ENCODE measurements at places on chromosomes 7 and 10. TPM values are rescaled to one million over a fixed set of nuclear protein-coding genes. Genes with fewer than 3 reads are reported as not detected.
A peak's percentile ranks its signal among the peaks of the same experiment; 100 is the strongest.

ZNF503 gene
- 14.3 TPM for total RNA-seq

DNA sequence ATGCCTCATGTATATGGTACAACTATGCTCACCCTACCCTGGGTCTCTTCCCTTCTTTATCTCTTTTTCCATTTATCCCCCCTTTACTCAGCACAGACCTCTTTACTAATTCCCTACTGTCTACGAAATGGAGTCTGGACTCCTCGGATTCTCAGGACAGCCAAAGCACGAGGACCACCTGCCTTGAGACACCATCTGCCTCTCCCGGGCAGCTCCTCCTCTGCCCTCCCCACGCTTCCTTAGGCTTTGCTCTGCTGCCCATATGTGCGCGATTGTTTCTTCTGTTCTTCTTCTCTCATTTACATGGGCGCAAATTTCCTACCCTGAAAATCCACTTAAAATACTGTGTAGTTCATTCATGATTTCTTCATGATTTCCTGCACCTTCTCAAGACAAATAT, 62.7 kb upstream of the STK17A start:
- no peak for DNase-seq

- DNase-seq, result peak; percentile 49
Measured at GRCh38 chr7:150755473-150756099, 18.4 kb downstream of the GIMAP5 start.

DNA sequence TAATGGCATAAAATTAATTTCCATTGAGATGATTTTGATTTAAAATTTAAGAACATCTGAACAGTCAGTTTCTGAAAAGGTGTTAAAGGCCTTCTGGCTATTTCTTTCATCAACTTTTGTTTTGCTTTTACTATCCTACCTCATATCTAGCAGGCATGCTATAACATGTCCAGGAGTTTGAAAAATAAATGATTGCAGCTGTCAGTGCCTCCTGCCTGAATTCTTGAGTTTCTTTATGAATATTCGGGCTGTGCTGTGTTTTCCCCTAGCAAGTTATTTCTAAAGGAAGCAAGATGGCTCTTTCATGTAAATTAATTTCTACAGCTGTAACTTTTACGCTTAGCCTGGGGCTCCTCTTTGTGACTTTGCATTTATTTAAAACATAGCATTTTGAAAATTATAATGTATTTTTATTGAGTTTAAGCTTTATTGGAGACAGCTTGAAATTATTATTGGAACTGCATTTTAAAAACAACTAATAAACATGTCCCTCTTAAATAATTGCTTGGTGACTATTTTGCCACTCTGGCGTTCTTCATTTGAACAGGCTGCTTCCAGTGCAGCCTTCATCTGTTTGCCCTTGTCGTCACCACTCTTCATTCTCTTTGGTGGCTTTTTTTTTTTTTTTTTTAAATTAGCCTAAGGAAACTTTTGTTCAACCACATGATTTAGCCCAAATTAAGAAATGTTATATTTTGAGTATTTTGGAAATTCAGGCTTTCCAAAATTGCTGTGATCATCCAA, 1083.4 kb upstream of the LRRN3 start:
- DNase-seq, result no peak

DNA sequence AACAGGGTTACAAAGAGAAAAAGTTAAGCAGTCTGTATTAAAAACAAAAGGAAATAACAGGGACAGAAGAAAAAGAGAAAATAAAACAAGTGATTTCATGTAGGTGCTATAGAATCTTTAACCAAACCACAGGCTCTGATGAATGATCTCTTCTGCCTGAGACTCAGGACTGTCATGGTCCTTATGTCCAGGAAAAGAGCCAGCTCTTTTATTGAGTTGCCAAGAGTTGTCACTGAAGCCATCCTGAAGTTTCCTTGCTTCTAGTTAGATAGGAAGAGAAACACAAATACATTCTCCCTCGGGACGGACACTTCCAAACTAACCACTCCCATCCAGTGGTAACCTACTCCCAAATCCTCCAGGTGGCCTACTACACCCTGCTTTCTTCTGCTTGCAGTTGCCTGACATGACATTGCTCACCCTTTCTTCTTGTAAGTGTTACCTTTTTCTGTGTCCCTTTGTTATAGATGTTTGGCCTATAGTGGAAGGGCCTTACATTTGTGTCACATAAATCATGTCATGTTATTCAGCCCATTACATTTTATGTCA, 346.7 kb downstream of the NRG3 start:
- no peak for DNase-seq

GRCh38 chr7:101923602-101923985, 106.2 kb downstream of the CUX1 start:
- no peak for DNase-seq

DNA sequence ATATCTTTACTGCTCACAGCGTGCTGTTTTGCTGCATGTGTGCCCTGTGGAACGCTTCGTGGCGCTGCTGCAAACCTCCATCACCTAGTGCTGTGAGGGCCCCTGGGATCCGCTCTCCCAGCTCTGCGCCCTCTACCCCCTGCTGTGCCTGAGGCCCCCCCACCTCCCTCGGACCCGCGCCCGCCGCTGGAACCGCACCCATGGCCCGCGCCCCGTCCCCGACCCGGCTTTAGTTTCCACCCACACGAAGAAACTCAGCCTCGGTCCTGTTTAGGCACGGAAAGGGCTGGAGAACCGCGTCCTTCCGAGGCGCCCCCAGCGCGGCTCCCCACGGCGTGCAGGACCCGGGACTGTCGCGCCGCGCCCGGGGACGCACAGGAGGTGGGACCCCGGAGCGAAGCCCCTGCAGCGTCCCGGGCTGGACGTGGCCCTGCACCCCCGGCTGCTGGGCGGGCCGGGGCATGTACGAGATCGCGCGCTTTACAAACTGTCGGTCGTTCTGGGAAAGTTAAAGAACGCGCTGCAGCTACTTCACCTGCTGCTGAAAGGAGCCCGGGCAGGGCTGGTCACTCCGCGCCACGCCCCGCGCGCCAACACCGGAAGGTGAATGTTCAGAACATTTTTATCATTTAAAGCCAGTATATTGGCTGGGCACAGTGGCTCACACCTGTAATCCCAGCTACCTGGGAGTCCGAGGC, 54.3 kb downstream of the BMS1 start:
- no peak for DNase-seq

FAM24A gene
- not detected for total RNA-seq

TACC2 gene
- total RNA-seq, result 210 TPM

- no peak for DNase-seq
Measured at GRCh38 chr7:140456551-140457051, 22.7 kb downstream of the MKRN1 start.

CHAT gene
- total RNA-seq, result not detected

GRCh38 chr7:51111241-51111940, 205.2 kb downstream of the COBL start:
- DNase-seq, result no peak

- DNase-seq, result peak; percentile 8
Measured at GRCh38 chr10:132698211-132698751, 87.7 kb downstream of the NKX6-2 start.

DNA sequence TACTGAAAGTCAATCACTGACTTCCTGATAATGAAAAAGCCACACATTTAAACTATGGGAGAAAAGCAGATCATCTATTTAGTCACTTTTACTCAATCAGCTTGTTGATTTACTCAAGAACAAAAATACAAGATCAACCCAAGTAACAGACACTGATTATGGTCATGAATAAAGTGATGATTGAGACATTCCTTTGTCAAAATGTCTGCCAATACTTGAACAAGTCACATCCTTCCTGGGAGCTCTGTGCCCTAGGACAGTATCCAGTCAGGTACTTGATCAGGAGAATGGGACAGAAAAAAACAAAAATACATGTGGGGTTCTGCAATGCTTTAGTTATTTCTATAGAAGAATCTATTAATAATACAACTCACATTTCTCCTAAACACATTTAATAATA, 150.0 kb upstream of the NEBL start:
- DNase-seq, result no peak

DNA sequence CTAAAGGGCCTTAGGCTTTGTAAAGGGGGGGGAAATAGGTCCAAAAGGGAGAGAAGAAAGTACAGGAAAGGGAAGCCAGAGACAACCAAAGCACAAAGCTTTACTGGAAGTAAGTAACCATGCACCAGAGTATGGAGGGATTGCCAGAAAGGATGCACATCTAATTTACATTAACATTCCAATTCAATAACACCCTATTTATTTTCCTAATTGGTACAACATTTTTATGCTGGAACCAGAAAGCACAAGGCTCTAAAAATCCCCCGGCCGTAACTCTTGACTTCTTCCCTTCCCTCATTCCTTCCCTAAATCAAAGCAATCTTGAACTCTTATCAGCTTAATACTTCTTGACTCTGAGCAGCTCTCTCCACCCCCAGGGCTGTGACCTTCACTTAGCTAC, 400.0 kb upstream of the CELF2 start:
- DNase-seq, result no peak

- no peak for DNase-seq
Measured at GRCh38 chr10:119602241-119603095, 5.7 kb upstream of the TIAL1 start.

GRCh38 chr10:72297281-72297804, 23.6 kb downstream of the DDIT4 start:
- peak; percentile 95 for DNase-seq

- DNase-seq, result no peak
Measured at GRCh38 chr10:122551450-122551849, 9.1 kb upstream of the DMBT1 start.

DNA sequence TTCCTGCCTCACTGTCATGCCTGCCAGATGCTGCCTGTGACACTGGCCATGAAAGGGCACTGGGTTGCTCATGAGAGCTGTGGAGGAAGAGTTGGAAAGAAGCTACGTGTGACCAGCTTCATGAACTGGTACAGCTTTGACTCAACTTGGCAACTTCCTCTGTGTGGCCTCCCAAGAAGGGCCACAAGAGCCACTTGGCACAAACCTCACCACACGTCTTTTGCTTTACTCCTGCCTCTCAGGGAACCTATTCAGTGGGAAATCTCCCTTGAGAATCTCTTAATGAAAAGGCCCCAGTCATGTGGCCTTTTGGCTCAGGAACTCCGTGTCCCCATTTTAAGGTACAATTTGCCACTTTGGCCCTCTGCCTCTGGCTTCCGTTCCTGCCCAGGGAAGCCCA, 54.5 kb downstream of the FRMD4A start:
- DNase-seq, result no peak

LRRD1 gene
- total RNA-seq, result 0.10 TPM

DNA sequence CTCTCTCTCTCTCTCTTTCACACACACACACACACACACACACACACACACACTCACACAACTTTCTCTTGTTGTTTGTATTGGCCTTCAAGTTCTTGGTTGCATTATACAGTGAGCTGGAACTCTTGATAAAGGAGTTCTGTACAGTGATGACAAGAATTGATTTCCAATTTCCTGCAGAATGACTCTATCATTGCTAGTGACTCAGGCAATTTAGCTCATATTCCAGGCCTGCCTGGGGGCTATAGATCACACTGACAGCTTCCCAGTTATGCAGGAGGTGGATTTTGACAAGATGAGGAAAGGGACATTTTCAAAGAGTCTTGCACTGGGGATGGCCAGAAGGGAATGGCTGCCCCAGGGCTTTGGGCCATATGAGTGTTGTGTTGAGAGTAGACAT, 508.8 kb downstream of the TYW1 start:
- DNase-seq, result no peak

- no peak for DNase-seq
Measured at GRCh38 chr10:6950133-6950532, 370.1 kb upstream of the PRKCQ start.

Data from left cardiac atrium (tissue), 4 donors.